ENCODE measurements at places on chromosomes 7 and 10.

DNA sequence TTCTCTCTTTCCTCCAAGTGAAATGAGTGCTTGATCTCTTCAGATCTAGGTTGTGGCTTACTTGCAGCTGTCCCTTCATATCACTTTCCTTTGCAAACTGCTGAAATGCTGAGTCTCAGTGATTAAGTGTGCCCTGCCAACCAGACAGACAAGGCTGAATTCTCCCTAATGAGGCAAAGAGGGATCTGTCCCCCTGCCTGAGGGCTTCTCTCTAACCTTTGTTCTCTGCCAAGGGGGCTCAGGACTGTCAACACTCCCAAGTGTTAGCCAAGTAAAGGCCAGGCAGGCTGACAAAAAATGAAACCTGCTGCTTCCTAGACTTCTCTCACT is at the start of gene MSS51:
TSS of gene MSS51 (minus strand) at position 24 of the 330 bp plus-strand sequence. CDS start 5,277 bp downstream, outside the sequence.
- no peak for DNase-seq

- DNase-seq, result no peak
These were observed 1.3 kb downstream of the COL1A2 start for GRCh38 chr7:94396037-94396431.

- DNase-seq, result no peak
These were observed 387.0 kb downstream of the SDK1 start for GRCh38 chr7:3688071-3688470.

- no peak for DNase-seq
These were observed 22.9 kb upstream of the GRB10 start for GRCh38 chr7:50805447-50806125.

- no peak for DNase-seq
These were observed 57.4 kb downstream of the GPR158 start for GRCh38 chr10:25232204-25232603.

DNA sequence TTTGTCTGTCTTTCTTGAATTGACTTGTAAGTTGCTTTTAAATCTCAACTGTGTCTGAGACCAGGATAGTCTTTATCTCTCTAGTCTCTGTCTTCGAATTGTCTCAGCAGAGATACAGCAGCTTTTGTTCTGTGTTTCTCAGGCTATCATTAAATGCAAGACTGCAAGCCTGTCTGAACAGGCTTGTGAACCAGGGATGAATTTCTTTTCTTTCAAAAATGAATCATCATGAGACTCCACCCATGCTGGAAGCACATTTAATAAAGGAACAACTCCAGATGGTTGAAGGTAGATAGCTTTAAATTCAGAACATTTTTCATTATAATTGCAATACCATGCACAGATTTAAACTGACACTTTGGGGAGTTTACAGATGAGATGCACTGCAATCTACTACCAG is 155.9 kb downstream of the SEC23IP start:
- no peak for DNase-seq

GRCh38 chr10:7003831-7004395 is 406.9 kb downstream of the SFMBT2 start:
- no peak for DNase-seq

GRCh38 chr10:22230158-22230833 is 12.5 kb upstream of the EBLN1 start:
- no peak for DNase-seq

- no peak for DNase-seq
These were observed 7.1 kb upstream of the MALSU1 start for GRCh38 chr7:23291957-23292560.

DNA sequence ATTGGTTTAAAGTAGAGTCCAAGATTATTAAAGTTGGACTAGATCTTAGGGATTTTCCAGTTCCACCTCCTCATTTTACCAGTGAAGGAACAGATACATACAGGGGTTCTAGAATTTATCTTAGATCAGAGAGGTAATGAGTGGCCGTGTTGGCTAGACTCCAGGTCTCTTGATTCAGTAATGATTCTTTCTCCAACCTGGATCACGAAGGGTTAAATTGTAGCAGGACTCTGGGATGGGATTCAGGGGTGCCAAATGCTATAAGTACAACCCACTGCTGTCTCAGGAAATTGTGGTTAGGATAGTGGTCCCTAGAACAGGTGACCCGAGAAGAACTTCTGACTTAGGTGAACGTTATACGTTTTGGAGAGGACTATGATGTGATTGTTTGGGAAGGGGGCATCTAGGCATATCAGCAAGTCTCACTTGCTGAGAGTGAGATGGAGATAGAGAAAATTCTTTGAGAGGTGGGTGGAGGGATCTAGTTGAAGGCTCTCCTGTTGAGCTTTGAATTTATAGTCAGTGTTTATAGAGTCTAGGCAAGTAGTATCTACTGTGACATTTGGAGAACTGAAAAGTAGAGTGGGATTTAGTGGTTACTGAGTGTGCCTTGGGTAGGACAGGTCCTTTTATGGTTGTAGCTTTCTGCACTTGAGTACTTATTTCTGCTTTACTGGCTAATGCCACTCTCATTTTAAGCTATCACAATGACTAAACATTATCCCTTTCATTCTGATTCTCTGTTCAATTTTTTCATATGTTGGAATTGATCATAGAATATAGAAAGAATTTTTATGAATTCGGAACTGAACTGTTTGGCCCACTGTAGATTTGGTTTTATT is 58.3 kb downstream of the ST7 start:
- DNase-seq, result no peak

DNA sequence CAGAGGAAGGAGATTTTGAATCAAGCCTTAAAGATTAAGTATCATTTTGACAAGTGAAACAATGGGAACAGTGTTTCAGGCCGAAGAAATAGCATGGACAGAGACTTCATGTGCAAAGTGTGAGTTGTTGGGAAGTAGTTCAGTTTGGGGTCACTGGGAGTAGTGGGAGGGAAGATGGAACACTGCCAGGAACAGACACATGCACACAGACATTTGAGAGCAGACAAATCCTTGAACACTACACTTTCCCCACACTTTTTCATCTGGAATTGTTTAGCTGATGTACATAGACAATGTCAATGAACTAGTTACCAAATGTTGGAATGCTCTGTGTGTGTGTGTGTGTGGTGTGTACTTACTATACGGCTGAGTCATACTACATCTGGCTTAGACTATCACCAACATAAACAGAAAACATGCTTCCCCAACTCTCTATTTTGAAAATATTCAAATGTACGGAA is 52.4 kb upstream of the LRRC17 start:
- no peak for DNase-seq

- no peak for DNase-seq
These were observed 211.4 kb downstream of the TNS3 start for GRCh38 chr7:47370461-47371042.

DNA sequence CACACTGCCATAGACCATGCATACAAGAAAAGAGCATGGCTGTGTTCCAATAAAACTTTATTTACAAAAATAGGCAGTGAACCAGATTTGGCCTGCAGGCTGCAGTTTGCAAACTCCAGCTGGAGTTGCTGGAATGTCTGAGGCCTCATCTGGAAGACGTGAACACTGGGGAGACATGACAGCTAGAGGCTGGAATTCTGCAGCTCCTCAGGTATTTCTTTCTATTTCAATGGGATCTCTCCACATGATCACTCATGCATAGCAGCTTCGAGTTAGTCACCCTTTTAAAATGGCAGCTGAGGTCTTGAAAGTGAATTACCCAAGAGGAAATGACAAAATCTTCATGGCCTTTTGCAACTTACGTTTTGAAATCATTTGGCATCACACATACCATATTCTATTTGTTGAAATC is 52.6 kb upstream of the BET1 start:
- DNase-seq, result no peak

GRCh38 chr10:110353244-110354119 is 48.8 kb upstream of the SMNDC1 start:
- DNase-seq, result peak; percentile 45

GRCh38 chr7:140060788-140061606 is 1.8 kb downstream of the PARP12 start:
- DNase-seq, result no peak

DNA sequence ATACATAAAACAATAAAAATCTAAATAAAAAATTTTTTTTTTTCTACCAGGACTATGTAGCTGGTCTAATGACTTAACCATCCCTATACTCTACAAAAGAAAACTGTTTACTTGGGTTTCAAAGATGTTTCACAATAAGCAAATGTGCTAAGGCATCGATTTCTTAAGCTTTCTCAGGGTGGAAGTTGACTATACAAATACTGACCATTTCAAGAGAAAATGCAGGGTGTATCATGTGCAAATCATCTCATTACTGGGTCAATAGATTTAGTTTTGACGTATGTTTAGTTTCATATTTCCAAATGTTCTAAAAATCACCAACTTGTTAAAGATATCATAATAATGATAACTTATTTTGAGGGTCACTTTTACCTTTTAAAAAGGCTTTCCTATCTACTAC is 7.5 kb downstream of the NRP1 start:
- DNase-seq, result no peak

DNA sequence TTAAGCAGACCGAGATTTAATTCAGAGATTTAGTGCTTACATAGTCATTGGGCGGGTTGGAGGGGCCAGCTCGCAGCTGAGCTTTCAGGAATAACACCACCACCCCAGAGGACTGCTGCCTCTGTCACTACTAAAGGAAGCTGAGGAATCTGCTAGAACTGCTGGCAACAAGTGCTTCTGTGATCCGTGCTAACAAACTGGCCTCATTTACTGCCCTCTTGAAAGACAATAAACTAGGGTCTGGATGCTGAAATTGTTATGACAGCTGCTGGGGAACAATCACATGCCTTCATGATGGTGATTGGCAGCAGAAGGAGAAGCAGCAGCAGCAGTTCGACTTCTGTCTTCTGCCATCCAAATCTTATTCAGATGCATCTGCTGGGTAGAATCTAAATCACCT is 285.5 kb upstream of the TAC1 start:
- DNase-seq, result no peak

- DNase-seq, result no peak
These were observed 120.8 kb upstream of the NANOS1 start for GRCh38 chr10:118908557-118909256.

DNA sequence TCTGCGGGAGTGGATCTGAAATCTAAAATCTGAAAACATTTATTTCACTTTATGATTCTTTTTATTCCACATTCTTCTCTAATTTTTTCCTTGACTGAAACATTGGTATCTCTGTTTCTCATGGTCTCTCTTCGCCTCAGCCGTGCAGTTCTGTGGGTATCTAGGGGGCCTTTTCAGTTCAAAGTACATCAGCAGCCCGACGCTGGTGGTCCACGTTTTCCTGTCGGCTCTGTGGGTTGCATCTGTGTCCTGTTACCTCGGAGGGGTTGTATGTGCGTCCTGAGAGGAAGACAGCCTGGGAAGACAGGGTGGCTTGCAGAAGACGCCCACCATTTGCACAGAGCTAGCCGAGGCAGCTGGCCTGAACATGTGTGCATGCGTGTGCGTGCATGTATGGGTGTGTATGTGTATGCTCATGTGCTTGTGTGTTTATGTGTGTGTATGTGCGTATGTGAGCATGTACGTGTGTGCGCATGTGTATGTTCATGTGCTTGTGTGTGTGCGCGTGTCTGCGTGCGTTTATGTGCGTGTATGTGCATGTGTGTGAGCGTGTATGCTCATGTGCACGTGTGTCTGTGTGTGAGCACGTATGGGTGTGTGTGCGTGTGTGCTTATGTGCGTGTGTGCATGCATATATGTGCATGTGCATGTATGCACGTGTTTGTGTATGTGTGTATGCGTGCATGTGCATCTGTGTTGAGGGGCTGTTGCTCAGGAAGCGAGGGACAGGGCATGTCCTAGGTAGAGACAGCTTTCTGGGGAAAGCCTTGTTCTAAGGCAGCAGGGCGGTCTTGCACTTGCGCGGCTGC is 211.8 kb downstream of the ADARB2 start:
- DNase-seq, result no peak

GRCh38 chr7:128830231-128831177 is at the start of gene FLNC:
TSS of gene FLNC (plus strand) at chr7:128830406. CDS start at chr7:128830638, 232 bp downstream.
- DNase-seq, result no peak

DNA sequence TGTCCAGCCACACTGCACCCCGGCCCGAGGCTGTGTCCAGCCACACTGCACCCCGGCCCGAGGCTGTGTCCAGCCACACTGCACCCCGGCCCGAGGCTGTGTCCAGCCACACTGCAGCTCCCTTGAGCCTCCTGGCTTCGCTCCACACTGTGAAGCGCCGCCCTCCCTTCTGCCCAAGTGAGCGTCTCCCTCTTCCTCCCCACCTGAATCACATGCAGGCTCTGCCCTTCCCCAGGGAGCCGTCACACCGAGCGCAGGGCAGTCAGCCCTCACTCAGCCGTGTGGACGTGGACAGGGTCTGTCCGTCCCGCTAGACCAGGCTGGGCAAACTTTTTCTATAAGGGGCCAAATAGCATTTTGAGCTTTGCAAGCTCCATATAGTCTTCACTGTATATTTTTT is 27.6 kb downstream of the CFAP46 start:
- DNase-seq, result no peak

DNA sequence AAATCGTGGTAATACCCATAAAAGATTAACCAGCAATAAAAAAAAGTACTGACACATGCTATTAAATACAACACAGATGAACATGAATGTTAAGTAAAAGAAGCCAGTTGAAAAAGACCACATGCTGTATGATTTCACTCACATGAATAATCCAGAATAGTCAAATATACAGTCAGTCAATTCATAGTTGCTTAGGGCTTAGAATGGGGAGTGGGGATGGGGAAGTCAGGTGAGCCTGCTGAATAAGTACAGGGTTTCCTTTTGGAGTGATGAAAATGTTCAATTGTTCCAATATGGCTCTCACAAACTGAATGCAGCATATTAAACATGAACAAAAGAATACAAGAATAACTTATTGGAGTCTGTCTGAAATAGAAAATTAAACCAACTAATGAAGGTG is 1.8 kb downstream of the COA1 start:
- DNase-seq, result no peak

GRCh38 chr10:17244700-17245365 is 16.8 kb downstream of the VIM start:
- no peak for DNase-seq

DNA sequence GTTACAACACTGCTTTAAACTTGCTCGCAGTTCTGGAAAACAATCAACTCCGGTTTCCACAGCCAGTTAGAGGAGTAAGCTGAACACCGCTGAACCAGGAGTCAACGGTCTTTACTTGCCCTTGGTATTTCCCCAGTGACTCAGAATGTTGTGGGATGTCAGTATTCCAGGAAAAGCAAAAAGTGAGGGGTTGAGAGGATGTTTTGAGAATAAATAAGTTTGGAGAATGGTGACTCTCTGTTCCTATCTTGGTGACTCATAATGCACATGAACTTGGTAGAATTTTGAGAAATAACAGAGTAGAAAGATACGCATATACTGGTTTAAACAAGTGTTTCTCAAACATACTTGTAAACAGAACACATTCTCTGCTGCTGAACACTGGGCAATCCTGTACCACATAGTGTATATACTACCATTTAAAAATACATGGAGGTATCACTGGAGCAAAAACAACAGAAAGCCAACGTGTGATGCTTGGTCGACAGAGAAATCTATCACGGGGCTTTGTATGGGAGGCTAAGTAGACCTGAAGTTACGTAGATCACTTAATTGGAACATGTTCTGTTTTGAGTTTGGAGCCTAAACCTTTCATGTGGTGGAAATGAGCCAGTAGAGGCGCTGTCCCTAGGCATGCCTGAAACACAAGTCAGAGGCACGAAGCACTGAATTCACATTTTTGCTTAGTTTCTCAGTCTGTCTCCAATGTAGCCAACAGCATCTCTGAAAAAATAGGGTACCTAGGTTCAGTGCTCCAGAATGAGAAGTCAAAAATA is 534.3 kb downstream of the PARD3 start:
- no peak for DNase-seq

- no peak for DNase-seq
These were observed 355.9 kb upstream of the FZD8 start for GRCh38 chr10:35998026-35998425.
